Heart left ventricle (tissue), 16 donors: ENCODE measurements at places on chromosomes 6 and 20. TPM values are rescaled to one million over a fixed set of nuclear protein-coding genes. Genes with fewer than 3 reads are reported as not detected.
A peak's percentile ranks its signal among the peaks of the same experiment; 100 is the strongest.

Gene STX11
- 10.2 TPM for total RNA-seq

Gene HTR1B
- total RNA-seq: not detected

Gene CCM2L
- total RNA-seq: 9.6 TPM

Gene GPR63
- 0.75 TPM for total RNA-seq

Gene ACTL10
- total RNA-seq: 0.13 TPM

GRCh38 chr20:53786445-53787267 lies 193.0 kb upstream of the ZNF217 start:
- no peak for DNase-seq

- peak; percentile 90 for DNase-seq
Observed at GRCh38 chr6:3750317-3751076, 1.0 kb downstream of the PXDC1 start.

DNA sequence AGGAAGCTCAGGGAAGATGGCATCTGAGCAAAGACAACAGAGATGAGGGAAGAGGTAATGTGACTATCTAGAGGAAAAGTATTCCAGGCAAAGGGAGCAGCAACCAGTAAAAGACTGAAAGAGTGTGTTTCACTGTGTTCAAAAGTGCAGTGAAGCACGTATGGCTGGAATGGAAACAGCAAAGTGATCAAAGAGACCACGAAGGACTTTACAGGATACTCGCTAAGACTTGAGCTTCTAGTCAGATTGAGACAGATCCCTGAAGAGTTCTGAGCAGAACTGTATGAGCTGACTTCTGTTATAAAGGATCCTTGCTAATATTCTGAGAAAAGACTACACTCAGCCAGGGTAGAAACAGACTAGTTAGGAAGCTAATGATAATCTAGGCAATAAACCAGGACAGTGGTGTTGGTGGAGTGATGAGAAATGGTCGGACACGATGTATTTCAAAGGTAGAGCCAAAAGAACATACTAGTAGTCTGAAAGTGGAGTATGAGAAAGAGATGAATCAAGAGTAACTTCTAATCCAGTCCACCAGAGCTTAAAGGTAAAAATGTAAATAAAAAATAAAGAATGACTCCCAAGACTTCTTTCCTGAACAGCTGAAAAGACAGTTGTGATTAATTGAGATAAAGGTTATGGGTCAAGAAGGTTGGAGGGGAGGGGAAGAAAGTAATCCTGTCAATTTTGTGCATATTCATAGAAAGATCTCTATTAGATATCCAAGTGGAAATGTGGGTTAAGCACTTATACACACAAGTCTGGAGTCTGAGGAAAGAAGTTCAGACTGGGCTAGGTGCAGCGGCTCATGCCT lies 14.2 kb downstream of the SEC63 start:
- DNase-seq: no peak

- no peak for DNase-seq
Observed at GRCh38 chr20:38433304-38433972, 1.7 kb downstream of the SNHG17 start.

- no peak for DNase-seq
Observed at GRCh38 chr6:107819964-107820337, 4.2 kb downstream of the SCML4 start.

DNA sequence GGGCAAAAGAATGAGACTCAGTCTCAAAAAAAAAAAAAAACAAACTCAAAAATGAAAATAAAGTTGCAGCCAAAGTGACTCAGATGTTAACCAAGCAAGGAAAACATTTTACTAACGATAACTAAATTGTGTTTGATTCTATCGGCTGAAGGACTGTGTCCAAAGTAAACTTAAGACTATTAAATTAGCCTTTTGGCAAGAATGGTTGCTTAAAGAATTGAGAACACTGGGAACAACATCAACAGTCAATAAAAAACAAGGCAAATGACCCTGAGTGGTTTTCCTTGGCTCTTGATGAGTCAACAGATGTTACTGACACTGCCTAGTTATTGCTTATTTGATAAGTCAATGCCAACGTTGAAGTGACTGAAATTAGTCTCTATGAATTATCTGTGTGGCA lies 36.7 kb downstream of the POU3F2 start:
- no peak for DNase-seq

DNA sequence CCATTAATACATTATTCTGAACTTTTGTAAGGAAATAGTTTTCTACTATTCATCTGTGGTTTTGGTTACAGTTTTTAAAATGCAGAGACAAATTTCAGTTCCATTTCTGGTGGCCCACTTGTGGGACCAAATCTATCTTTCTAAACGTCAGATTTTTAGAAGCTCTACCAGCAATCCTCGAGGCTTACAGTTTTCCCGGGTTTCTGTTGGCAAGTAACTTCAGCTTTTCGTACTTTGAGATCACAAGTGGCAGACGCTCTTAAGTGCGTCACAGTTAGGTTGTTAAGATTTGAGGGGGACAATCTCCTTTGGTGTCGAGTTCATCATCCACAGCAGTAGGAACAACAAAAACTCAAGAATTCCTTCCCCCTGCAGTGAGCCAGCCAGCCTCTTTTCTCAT lies 60.0 kb downstream of the JARID2 start:
- no peak for DNase-seq

DNA sequence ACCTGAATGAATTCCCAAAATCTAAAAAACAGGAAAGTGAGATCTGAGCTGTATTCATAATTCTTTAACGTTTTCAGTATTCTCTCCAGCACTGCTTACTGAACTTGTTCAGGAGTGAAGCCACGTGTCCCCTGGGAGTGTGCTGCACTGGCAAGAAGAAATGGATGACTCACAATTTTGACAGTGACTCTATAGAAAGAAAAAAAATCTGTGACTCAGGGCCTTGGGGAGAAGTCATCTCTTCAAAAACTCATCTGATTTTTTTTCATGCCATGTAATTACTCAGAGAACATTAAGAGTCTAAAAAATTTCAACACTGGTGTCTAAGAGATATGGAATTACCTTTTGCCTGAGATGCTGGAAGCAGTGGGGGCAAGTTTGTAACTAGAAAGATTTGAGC lies 39.7 kb downstream of the ANKEF1 start:
- no peak for DNase-seq

DNA sequence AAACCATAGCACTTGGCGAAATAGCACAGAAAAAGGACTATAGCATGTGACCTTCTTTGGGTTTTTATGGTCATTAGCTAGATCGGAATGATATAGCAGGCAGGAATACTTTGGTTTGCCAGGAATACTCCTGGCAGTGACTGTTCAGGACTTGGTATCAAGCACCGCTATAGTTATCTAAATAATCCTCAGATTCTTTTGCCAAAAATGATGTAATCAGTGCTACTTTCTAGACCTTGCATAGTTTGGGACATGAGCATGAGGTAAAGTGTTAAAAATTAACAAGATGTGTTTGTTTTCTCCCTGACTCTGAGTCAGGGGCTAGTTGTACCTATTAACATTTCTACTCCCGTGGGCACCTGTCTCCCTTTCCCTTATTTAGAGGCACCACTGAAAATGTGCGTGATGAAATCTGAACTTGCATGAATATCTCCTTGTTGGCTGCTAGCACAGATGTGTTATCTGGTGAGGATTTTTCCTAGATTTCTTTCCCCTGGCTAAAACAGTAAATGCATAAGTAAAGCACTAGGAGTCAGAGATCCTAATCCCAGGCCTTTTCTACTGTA lies 511.0 kb downstream of the CDKAL1 start:
- DNase-seq: no peak

DNA sequence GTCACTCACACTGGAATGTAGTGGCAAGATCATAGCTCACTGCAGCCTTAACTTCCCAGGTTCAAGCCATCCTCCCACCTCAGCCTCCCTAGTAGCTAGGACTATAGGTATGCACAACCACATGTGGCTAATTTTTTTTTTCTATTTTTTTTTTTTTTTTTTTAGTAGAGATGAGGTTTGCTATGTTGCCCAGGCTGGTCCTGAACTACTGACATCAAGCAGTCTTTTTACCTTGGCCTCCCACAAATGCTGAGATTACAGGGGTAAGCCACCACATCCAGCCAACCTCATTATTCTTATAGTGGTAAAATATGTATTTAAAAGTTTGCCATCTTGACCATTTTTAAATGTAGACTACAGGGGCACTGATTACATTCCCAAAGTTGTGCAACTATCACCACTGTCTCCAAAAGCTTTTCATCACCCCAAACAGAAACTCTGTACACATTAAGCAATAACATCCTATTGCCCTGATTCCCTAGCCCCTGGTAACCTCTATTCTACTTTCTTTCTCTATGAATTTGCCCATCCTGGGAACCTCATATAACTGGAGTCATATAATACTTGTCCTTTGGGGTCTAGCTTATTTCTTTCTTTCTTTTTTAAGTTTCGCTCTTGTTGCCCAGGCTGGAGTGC lies 268.0 kb upstream of the JARID2 start:
- no peak for DNase-seq

GRCh38 chr20:35311409-35311808 lies 19.2 kb upstream of the FAM83C start:
- DNase-seq: no peak

DNA sequence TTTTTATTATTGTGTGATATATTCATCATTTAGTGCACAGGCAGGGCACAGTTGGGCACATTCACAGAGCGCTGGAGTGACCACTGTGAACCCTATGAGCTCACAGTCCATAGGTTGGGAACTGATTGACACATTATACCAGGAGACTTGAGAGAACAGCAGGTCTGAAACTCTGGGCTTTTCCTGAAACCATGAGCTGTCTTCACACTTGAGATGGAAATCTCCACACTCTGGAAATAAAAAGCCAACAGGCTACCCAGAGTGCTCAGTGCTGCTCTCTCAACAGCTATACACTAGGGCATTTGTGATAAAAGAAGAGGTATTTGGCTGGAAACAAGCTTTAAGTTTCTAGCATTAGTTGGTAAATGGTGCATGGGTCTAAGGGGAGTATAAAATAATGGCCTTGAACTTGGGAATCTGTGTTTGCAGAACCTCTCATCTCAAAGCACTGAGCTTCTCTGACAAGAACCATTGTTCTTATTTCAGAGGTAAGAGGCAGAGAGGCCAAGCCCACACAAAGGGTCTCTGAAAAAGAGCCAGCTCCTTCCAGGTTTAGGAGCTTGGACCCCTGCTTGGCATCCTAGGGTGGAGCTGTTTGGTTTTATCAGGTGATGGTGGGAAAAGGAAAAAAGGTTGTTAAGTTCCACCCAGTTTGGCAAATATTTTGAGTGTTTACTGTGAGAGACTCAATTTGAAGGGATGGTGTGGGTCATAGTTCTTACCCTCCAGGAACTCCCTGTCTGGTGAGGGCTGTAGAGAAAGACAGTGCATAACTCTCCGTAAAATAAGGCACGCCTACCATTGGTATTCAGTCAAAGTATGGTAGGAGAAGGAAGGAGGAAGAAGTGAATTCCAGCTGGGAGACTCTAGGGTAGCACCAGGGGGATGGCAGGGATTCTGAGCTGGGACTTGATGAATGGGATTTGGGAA lies 14.5 kb downstream of the CHMP4B start:
- no peak for DNase-seq

DNA sequence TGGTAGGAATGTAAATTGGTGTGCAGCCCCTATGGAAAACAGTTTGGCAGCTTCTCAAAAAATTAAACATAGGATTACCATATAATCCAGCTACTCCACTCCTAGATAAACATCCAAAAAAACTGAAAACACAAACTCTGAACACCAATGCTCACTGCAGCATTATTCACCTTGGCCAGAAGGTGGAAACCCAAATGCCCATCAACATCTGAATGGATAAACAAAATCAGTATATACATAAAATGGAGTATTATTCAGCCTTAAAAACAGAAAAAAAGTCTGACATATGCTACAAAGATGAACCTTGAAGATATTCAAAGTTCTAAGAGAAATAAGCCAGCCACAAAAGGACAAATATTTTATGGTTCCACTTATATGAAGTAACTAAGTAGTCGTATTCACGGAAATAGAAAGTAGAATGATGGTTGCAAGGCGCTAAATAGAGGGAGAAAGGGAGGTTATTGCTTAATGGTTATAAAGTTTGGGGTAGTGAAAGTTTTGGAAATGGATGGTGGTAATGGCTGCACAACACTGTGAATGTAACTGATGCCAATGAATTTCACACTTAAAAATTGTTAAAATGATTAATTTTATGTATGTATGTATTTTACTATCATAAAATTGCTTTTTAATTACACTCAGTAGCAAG lies 4.0 kb downstream of the PHF10 start:
- DNase-seq: no peak

GRCh38 chr6:25889877-25890853 lies 16.1 kb upstream of the SLC17A3 start:
- no peak for DNase-seq

DNA sequence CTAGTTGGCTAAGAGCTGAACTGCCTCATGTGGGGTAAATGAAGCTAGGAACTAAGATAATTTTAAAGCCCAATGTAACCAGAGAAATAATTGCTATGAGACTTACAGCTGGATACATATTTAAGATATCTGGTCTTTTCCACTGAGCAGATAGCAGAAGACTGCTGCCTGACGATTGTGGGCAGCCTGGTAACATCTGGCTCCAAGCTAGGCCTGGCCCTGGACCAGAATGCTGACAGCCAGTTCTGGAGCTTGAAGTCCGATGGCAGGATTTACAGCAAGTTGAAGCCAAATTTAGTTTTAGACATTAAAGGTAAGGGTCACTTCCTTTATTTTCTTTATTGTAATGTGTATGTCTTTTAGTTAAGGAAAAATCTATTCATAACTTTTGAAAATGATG lies 65.7 kb downstream of the RTN4IP1 start:
- DNase-seq: no peak

GRCh38 chr6:52362443-52363227 lies 684 bp downstream of the PAQR8 start:
- DNase-seq: peak; percentile 68
